ENCODE measurements at places on chromosomes 13 and 19.

DNA sequence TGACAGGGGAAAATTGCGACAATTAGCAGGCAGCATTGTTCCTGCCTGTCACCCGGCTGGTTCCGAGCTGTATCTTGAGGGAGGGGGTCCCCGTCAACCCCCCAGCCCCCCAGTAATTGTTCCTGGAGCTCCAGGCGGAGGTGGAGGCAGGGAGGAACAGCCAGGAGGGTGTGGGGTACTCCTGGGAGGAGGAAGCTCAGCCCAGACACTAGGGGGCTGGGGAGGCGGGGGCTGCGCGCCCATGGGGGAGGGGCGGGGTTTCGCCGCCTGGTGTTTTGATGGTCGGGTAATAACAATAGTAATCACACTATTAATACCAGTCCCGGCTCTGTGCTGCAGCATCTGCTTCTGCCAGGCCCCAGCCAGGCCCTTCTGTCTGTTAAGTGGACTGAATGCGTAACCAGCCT, 8.6 kb downstream of the NPAS1 start:
- no peaks in the 10 kb centered on the region for H3K4me1 ChIP-seq
- H3K27me3 ChIP-seq, result no peaks in the 10 kb centered on the region

DNA sequence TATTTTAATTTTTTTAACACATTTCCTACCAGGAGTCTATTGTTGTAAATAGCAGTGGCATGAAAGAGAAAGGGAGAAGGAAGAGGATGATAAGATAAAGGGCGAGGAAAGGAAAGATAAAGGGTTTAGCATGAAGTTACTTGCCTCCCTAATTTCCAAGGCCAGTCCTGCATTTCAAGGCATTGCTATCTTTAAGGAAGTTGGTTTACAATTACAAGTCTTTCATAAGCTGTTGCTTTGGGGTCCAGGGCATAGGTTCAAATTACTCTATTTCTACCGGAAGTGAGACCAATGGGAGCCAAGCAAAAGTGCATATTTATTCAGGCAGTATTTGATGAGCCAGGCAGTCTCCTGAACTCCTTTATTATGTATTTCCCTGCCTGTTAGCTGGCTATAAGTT, 27.7 kb upstream of the UBL3 start:
- no peaks in the 10 kb centered on the region for H3K4me1 ChIP-seq
- DNase-seq, result no peak
- H3K27ac ChIP-seq, result no peak overlapping the region
- no peaks in the 10 kb centered on the region for H3K36me3 ChIP-seq
- no peak overlapping the region for H3K4me3 ChIP-seq

DNA sequence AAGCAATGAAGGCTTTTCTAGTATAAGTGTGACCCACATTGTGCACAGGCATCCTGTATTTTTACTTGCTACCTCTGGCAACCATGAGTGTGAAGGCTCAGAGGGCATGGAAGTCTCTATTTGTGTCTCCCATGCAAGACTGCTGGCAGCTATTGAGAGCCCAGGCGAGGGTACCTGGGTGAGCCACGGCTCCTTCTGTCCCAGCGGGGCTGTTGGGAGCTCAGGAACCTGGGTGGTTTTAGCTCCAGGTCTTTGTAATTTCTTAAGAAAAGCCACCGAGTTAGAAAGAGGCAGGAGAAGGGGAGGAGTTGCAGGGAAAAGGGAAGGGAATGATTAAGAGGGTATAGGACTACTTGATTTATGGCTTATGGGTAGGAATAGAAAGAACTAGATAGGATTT, 190.4 kb upstream of the SOX1 start:
- no peaks in the 10 kb centered on the region for H3K4me1 ChIP-seq
- no peaks in the 10 kb centered on the region for H3K36me3 ChIP-seq
- no peaks in the 10 kb centered on the region for H3K27me3 ChIP-seq
- H3K27ac ChIP-seq, result no peak overlapping the region

DNA sequence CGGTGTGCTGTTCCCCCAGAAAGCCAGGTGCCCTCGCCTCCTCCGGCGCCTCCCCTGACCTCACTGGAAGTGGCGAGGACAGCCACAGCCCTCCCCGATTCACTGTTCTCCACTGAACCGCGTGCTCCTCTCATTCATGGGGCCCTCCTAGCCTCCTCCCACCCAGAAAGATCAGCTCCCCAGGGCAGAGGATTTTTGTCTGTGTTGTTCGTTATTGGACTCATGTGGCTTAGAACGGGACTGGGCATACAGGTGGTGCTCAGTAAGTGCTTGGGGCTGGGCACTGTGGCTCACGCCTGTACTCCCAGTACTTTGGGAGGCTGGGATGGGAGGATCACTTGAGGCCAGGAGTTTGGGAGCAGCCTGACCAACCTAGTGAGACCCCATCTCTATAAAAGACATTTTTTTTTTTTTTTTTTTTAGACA, 3.8 kb downstream of the PRTN3 start:
- H3K4me1 ChIP-seq, result peaks cover 7% of the 10 kb centered on the region
- no peak overlapping the region for H3K27ac ChIP-seq
- H3K27me3 ChIP-seq, result no peaks in the 10 kb centered on the region
- no peak for DNase-seq
- no peaks in the 10 kb centered on the region for H3K36me3 ChIP-seq

DNA sequence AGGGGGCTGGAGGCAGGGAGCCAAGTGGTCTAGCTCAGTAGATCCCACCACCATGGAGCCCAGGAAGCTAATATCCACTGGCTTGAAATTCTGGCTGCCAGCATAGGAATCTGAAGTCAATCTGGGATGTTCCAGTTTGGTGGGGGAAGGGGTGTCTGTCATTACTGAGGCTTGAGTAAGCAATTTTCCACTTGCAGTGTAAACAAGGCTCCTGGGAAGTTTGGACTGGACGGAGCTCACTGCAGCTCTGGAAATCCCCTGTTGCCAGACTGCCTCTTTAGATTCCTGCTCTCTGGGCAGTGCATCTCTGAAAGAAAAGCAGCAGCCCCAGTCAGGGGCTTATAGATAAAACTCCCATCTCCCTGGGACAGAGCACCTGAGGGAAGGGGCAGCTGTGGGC, 349.2 kb upstream of the KLHL1 start:
- no peak for DNase-seq
- H3K36me3 ChIP-seq, result no peaks in the 10 kb centered on the region
- H3K27me3 ChIP-seq, result no peaks in the 10 kb centered on the region
- no peak overlapping the region for H3K4me3 ChIP-seq
- H3K4me1 ChIP-seq, result no peaks in the 10 kb centered on the region
- no peak overlapping the region for H3K27ac ChIP-seq

All from pancreas (tissue), 10 donors.